OCI-LY7 (cell line): ENCODE measurements at places on chromosomes 6 and 20. TPM values are rescaled to one million over a fixed set of nuclear protein-coding genes. Genes with fewer than 3 reads are reported as not detected.

Gene MYCT1
- 2.9 and 3.5 TPM in 2 replicates for total RNA-seq

Gene IL17A
- not detected in 2 replicates for total RNA-seq

- no peak for DNase-seq
These were observed 66.3 kb downstream of the SH3BGRL2 start for GRCh38 chr6:79697430-79697829.

DNA sequence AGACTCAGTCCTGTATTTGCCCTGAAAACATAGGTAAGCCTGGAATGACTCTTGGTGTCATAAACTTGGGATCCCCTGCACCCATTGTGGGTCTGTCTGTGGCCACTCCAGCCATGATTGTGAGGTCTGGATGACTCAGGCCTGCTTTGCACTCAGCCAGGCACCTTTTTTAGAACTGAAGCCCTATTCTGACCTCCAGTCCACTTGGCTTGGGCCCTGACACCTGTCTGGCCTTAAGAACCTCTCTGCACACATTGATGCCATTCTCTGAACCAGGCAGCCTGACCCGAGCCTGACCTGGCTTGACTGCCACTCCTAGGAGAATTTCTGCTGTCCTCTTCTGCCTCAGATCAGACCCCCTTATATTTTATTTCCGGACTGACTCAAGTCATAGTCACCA lies 383.7 kb downstream of the MAFB start:
- DNase-seq: no peak

GRCh38 chr6:111808493-111808892 lies 64.8 kb downstream of the FYN start:
- DNase-seq: no peak

DNA sequence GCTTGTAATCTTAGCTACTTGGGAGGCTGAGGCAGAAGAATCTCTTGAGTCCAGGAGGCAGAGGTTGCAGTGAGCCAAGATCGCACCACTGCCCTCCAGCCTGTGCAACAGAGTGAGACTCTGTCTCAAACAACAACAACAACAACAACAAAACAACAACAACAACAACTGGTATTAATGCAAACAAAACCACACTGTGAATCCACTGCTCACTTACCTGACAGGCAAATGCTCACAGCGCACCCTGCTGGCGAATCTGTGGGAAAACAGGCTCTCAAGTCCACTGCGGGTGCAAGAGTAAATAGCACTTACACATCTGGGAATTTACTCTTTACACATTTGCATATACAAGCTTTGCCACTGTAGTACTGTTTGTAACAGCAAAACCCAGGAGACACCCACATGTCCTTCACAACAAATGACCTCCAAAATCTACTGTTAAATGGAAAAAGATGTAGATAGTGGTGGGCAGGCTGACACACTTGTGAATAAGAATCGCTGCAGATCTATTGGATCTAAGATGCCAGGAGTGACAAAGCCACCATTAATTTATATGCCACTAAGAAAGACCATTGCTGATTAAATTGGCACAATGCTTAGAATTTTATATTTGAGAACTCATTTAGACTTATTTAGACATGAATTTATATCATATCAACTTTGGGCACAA lies 29.3 kb downstream of the NSFL1C start:
- peak; percentile 80 for DNase-seq

DNA sequence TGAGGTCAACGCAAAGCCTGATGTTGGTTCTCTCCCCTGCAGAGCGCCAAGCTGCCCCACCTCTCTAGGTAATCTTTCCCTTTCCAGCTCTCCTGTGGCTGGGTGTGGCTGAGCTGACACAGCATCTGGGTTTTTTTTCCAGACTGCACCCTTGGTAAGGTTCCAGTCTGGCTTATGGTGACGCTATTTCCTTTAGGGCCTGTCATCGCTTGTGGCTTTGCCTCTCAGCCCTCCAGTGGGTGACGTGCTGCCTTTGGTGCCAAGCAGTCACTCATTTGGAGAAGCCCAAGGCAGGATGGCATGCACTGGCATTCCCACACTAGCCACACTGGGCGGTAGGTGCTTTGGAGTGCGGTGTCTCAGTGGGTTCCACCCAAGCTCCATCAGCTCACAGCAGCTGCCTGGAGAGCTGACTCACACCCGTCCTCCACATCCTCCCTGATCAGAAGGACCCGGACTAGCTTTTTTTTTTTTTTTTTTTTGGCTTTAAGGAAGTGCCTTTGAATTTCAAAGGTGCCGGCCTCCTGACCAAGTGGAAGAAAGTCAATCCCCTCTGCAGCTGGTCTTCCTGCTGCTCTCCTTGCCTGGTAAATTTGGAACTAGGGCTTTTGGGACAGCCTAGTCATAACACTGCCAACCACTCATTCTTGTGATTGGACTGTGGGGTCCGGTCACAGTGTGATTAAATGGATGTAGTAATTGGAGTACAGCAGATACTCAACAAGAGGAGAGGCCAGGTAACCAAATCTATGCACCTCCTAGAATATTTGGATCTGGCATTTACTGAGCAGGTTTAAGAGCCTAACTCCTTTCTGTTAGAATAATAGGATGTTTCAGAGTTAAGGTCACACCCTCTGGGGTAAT lies 153.6 kb downstream of the CD83 start:
- DNase-seq: no peak

- DNase-seq: no peak
These were observed 589.8 kb downstream of the BCKDHB start for GRCh38 chr6:80696268-80696667.

- DNase-seq: peak; percentile 54
These were observed 8.8 kb upstream of the VSX1 start for GRCh38 chr20:25090492-25091429.
